ENCODE measurements at places on chromosomes 11 and 22.
A peak's percentile ranks its signal among the peaks of the same experiment; 100 is the strongest.

DNA sequence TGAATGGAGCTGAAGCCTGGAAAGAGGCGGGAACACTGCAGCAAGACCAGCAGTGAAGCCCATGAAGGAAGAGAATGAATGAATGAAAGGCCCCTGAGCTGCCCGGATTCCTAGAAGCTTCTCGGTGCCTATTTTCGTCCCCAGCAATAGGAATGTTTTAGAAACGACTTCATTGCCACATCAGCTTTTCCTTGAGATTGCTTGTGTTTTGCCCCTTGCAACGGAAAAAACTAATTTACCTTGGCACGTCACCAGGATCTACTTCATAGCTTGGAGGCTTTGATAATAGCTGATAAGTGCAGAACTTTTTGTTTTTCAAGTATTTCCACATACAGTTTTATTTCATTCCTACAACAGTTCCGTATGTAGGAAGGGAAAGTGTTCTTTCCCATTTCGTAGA, 248.9 kb upstream of the NARS2 start:
- DNase-seq: no peak

- DNase-seq: no peak
Measured at GRCh38 chr11:131491503-131491902, 121.1 kb downstream of the NTM start.

- no peak for DNase-seq
Measured at GRCh38 chr11:65185171-65185570, 3.4 kb downstream of the CAPN1 start.

- no peak for DNase-seq
Measured at GRCh38 chr11:91730620-91731019, 494.0 kb upstream of the FAT3 start.

DNA sequence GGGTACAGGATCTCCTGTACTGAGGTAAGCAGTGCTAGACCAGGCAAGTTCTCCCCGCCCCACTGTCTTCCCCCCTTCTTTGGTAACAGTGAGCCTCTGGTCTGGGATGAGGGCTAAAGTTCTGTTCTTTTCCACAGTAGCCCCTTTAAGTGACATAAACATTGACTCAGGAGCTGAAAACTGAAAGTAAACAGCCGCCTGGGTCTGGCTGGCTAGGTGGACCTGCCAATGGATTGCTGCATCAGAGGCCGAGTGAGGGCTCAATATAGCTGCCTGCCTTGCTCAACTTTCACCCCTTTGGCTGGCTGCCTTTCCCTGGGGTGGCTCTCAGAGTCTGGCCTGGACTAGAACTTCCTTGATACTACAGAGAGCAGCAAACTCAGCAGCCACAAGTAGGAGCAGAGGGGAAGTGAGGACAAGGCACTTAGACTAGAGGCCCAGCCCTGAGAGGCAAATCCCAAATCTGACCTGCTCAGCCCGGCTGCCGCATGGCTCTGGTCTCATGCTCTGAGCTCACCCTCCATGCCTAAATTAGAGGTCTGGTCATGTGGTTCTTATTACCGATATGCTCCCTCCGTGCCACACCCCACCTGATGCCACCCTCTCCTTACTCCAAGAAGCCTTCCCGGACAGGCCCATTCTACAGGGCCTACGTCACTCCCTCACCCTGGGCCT, 9.6 kb upstream of the UCP3 start:
- peak; percentile 85 for DNase-seq

DNA sequence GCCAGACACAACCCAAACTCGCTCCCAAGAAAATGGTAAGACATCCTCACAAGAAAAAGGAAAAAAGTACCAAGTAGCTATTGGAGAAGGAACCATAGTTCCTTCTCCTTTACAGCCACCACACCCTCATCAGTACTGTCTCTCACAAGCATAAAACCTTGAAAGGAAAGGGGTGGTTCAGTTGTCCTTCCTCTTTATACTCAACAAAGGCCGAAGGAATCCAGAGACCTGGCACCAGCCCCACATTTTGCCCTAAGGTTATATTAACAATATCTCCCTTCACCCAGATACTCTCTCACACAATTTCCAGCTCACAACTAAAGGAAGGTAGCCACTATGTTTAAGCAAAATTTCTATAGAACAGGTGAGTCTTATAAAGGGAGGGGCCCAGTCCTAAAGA, 8.5 kb downstream of the FHIP1B start:
- DNase-seq: no peak

- DNase-seq: no peak
Measured at GRCh38 chr11:121927097-121927785, 188.8 kb downstream of the BLID start.

DNA sequence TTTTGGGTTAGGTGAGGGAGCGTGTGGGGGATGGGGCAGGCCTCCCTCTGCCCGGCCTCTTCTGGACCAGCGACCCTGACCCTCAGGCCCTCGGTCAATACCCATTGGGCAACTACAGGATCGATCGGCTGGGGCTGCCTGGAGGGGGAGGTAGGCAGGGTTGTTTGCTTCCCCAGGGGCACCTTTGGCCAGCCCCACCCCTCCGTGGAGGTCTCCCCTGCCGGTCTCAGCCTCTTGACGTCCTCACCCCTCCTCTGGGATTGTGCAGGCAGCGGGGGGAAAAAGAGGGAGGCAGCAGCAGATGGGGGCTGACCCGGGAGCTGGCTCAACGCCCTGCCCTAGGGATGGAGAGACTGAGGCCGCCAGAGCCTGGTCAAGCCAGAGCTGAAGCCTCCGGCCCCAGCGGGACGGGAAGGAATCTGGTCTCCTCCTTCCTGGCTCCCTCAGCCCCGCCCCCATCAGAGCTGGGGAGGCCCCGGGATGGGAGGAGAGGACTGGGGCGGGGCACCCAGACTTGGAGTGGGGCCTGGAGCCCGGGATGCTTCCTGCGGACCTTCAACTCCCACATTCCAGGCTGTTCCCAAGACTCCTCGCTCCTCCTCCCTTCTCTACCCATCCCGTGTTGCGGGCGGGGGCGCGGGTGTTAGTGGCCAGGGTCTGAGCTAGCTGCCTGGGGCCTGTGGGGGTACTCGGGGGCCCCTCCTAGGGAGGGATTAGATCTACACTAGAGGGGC, 14.4 kb upstream of the CDC42EP1 start:
- peak; percentile 99 for DNase-seq

GRCh38 chr11:94060401-94060800, 39.2 kb downstream of the HEPHL1 start:
- DNase-seq: no peak

DNA sequence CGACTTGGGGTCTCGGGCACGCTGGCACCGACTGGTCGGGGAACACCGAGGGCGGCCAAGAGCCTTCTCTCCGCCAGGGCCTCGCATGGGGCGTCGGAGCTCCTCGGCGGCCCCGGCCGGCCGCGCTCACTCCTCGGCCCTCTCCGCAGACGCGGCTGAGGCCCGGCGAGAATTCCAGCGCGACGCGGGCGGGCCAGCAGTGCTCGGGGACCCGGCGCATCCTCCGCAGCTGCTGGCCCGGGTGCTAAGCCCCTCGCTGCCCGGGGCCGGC, 5.6 kb downstream of the TBX1 start:
- no peak for DNase-seq

DNA sequence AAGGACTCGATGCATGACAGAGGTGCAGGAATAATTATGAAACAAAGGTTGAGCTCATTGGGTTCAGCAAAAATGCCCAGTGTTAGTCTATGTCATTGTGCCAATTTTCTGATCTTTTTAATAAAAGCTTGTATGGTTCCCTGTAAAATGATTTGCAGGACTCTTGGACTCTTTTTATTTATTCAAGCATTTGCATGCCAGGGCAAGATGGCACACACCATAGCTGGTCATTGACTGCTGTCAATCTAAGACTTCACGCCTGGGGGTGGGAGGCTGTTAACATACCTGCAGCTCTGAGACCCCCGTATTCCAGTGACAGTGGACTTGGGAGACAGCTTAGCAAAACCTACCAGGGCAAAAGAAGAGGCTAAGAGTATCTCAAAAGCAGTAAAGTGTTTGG, 32.0 kb upstream of the ANO1 start:
- DNase-seq: no peak

- DNase-seq: no peak
Measured at GRCh38 chr22:47453049-47453448, 690.6 kb downstream of the TBC1D22A start.

- no peak for DNase-seq
Measured at GRCh38 chr11:69828971-69829344, 9.7 kb upstream of the FGF3 start.

- no peak for DNase-seq
Measured at GRCh38 chr11:1435820-1436467, 46.2 kb downstream of the BRSK2 start.

DNA sequence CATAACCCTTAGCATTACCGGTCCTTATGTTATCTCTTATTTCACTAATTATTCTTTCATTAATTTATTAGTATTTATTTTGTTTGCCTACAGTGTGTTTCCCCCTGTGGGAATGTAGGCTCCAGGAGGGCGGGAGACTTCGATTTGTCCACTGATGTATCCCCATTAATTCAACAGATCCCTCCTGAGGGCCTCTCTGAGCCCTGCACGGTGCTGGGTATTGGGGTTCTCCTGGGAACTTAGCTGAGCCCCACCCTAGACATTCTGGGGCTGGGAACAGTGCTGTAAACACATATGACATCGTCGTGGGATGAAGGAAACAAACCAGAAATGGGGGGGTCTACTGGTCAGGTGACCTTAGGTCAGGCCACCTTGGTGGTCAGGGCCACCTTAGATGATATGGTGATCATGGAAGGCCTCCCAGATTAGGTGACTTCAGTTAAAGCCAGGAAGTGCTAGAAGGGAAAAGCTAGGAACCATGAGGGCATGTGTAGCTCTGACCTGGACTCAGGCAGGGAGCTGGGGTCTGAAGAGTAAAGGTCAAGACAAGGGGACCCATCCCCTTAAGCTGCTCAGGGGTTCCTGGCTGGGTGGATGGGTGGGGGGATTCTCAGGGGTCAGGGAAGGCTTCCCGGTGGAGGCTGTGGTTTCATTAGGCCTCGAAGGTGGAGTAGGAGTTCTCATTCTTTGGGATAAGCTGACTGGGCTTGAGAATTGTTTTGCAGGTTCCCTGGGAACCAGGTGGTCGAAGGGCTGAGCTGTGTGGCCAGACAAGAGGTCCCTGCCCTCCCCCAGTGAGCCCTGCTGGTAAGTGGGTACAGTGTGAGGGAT, 1.0 kb downstream of the PHETA2 start:
- peak; percentile 33 for DNase-seq

- peak; percentile 51 for DNase-seq
Measured at GRCh38 chr22:49853981-49854831, 562 bp downstream of the ZBED4 start.

DNA sequence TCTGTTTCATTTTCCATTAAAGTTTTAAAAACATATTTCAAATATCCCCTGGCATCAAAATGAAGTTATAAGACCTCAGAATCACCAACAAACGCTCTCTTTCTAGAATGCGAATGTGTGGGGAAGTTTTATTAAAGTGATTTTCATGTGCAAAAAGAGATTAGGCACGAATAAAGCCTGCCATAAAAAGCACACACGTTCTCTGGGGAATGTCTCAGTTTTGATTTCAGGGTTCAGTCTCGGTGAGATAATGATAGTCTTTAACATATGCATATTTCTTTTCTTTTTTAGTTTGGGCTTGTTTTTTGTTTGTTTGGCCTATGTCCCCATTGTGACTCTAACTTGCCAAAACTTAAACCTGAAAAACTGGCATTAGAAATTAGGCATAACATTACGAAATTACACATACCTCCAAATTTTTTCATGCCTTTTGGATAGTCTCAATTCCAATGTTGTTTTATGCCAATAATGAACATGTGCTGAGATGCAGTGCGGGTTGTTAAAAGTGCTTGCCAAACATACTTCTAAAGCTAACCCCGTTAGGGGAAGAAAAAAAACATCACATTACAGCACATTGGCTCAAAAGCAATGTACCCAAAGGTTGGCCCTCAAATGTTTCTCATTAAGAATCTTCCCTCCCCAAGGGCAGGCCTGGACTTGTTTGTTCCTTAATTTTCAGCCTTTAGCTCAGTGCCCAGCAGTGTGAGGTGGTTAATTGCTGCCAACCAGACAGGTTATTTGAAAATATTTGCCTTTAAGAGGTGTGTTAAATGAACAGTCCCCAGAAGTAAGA, 33.2 kb upstream of the FBLN1 start:
- peak; percentile 66 for DNase-seq

DNA sequence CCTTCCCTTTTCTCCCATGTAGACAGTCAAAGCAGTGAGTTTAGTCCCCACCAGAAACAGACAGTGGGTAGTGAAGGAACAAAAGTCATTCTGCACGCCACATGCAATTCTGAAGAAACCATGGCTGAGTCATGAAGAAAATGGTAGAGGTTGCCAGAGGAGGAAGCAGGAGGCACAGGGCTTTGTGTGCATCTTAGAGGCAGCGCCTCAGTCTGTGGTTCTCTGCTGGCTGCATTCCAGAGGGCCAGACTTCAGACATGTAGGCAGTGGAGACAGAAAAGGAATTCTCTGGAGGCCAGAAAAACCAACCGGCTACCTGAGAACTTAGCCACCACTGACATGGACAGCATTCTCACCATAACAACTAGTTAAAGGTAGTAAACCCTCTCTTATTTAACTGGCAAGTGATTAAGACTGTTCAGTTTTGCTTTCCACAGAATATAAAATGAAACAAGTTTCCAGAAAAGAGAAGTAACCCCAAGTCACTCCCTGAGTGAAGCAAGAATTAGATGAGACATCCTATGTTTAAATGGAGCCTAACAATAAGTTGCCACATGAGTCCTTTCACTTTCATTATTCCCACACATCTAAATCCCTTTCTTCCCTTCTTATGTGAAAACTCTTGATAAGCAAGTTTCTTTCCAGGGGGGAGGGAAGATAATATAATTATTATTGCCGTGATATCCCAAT, 556.1 kb downstream of the SOX6 start:
- peak; percentile 45 for DNase-seq

GRCh38 chr22:38124236-38124974, 13.9 kb upstream of the BAIAP2L2 start:
- DNase-seq: no peak

- DNase-seq: no peak
Measured at GRCh38 chr22:28002181-28002700, 83.2 kb upstream of the PITPNB start.

- DNase-seq: peak; percentile 38
Measured at GRCh38 chr11:66080055-66080817, 10.2 kb downstream of the PACS1 start.

DNA sequence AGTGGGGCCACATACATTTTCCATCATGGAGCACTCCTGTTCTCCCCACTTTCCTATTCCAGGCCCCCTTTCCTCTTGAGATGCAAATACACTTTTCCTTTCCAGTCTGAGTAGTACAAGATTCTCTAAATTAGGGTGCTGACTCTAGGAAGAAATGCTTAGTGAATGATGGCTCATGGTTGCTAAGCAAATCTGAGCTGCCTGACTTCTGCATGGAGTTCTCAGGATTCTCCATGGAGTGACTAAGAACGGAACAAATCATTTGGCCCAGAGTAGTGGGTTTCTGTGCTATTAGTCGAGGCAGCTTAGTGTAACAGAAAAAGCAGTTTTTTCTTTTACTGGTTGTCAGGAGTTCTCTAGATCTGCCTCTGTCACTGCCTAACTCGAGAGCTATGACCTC, 65.4 kb upstream of the NTM start:
- peak; percentile 7 for DNase-seq

GRCh38 chr22:41823797-41824196, 9.1 kb upstream of the SREBF2 start:
- DNase-seq: no peak

GRCh38 chr22:24176630-24177029, 4.7 kb upstream of the SUSD2 start:
- DNase-seq: no peak

Measured in muscle of leg (tissue), 16 donors.